Activated T-helper 1 cell treated with anti-CD3 and anti-CD28 coated beads, Interleukin-2, amount 50 U/mL, for 16 hours (primary cell): ENCODE measurements at places on chromosomes 5 and 9.

DNA sequence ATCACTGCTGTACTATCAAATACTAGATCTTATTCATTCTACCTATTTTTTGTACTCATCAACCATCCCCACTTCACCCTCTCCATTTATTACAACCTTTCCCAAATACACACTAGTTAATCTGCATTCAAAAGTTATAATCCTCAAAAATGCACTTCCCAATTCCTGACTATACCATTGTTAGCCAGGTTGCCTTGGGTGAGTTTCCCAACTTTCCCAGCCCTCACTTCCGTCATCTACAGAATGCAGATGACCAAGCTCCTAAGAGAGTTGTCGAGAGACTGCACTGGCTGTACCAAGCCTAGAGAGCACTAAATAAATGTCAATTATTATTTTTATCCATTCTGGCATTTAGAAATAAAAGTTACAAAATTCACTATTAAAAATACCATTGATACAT is 11.5 kb downstream of the PLPP1 start:
- no peak for DNase-seq

DNA sequence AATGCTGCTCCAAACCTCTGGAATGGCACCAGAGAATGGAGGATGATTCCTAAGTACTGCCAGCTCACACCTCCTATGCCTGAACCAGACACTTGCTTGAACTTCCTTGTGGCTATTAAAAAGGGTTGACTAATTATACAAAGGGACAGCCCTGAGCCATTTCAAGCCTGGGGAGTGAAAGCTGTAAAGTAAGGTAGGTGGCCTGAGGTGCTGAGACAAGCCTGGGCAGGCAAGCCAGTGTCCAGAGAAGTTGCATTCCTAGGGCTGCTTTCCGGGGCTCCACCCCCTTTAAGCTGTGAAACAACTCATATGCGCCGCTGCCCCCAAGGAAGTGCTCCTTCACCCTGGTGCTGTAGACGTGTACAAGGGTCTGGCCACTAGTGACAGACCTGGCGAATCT is 79.9 kb upstream of the SLC1A3 start:
- no peak for DNase-seq

DNA sequence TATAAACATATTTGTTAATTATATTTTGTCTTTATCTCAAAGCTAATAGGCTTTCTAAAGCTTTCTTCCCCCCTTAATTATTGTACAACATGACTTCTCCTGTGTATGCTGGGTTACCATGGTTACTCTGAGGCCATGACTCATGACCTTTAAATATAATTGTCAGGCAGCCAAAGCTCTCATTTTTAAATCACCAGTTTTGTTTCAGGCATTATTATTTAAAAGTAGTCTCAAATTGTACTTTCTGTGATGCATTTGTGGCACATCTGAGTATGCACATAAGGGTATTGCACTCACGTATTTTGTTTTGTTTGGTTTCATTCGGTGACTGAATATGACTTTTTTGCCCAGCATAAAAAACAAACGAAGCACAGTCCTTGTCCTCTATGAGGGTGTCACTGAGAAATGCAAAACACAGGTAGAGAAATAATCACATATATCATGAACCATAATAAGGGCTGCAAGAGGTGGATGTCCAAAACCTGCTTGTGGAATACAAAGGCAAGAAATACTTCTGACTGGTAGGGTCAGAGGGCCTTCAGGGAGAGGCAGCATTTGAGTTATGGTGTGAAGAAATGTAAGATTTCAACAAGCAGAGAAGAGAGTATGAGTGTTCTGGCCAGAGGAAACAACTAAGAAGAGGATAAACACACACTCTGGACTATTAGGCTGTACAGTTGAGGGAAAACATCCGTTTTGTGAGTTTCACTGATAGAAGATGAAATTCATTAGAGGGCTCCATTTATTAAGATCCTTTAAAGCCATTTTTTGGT is 2.1 kb downstream of the CCDC192 start:
- no peak for DNase-seq

DNA sequence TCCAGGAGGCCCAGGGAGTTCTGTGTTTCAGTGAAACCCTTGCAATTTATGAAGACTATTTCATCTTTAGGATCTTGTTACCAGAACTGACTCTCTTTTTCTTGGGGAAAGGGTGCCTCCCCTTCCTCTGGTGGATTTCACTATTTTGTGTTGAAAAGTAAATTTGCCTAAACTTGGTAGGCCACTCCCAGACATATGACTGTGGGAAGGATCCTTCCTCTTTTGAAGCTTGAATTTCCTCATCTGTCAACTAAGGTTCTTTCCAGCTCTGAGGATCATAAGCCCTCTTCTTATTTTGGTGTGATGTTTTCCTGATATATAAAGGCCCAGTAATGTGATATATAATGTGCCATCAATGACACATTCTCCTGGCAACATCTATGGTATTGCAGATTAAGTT is 59.1 kb upstream of the ZFAND5 start:
- no peak for DNase-seq

GRCh38 chr5:148632255-148633066 is 21.9 kb downstream of the HTR4 start:
- no peak for DNase-seq

- no peak for DNase-seq
Observed at GRCh38 chr5:59174248-59174844, 591.5 kb downstream of the RAB3C start.

DNA sequence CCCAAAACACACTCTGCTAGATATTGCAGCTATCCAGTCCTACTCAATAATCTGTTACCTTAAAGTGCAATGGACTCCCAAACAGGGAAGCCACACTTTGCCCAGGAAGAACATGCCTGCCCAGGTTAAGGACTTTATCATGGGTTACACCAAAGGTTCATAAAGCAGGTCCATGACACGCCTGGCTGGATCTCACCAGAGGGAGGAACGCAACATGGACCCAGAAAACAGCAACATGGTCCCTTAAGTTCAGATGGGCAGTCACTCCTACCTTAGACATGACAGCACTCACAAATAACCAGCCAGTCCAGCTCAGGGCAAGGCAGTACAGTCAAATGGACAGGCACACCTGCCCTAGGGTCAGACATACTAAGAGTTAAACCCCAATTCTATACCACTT is 3.8 kb downstream of the P4HA2 start:
- DNase-seq = no peak

DNA sequence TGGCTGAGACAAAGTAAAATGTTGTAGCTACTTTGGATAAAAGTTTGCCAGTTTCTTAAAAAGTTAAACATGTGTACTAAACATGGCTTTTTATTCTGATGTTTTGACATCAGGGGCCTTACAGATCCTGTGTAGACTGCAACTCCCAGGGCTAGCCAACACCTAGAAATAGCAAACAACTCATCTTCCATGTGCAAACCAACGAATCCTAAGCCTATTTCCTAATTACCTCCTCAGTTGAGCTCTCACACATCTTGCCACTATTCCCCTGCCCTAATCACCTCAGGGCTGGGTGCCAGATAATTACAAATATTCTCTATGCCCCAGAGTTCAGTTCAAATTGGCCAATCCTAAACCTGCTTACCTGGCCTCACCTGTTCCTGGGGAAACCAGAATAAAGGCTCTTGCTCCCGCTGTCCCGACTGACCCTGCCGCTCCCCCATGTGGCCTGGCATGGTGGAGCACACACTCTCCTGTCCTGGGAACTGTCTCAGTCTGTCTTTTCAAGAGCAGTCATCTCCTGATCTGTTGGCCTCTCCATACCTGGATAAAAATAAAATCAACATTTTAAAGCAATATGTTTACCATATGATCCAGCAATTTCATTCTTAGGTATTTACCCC is 37.1 kb upstream of the FAM169A start:
- DNase-seq = no peak

GRCh38 chr5:154618696-154619095 is 136.5 kb upstream of the LARP1 start:
- no peak for DNase-seq

DNA sequence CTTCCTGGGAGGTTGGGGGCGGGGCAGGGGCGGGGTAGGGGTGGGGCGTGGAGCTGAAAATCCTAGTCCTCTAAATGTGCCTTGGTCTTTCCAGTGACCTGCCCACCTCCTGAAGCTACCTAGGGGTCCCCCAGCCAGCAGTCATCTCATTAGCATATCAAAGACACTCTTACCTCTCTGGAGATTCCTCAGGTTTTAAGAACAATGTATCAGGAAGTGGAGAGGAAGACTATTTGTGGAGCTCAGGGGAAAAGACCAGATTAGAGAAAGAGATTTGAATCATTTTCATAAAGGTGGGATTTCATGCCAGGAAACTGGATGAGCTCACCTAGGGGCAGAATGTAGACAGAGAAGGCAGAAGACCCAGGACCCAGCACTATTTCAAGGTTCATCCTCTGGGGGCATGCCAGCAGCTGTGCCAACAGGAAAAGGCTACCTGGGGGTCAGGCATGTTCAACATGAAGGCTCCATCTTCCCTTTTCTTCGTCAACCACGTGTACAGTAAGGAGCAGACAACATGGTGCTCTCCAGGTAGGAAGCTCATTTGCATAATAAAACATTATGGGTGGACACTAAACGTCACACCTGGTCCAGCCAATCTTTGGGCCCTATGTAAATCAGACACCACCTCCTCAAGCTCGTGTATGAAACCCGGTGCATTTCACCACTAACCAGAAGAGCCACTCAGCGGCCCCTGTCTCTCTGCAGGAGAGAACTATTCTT is 6.9 kb downstream of the GMCL2 start:
- no peak for DNase-seq

GRCh38 chr9:35552837-35553236 is 52.2 kb upstream of the TESK1 start:
- DNase-seq = no peak
